NCI-H2107 (cell line): ENCODE measurements at places on chromosomes 5 and 9.

- DNase-seq: no peak
Measured at GRCh38 chr9:26357803-26358344, 534.7 kb downstream of the CAAP1 start.

DNA sequence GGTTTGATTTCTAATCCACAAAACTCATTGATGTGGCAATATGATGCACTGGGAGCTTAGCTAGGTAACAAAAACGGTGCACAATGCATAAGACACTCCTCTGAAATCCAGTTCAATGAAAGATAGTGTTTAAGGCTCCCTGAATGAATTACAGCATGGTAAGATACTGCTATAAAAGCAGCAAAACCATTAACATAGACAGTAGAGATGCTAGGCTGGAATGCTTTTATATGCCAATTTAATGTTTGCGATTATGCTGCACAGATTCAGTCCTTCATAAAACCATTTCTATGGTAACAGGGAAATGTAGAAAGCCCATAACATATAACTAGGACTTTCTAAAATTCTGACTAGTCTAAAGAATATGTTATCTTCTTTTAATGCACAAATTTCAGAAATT lies 180.8 kb upstream of the NUDT12 start:
- no peak for DNase-seq

- no peak for DNase-seq
Measured at GRCh38 chr9:70883963-70884793, 237.2 kb downstream of the TRPM3 start.

DNA sequence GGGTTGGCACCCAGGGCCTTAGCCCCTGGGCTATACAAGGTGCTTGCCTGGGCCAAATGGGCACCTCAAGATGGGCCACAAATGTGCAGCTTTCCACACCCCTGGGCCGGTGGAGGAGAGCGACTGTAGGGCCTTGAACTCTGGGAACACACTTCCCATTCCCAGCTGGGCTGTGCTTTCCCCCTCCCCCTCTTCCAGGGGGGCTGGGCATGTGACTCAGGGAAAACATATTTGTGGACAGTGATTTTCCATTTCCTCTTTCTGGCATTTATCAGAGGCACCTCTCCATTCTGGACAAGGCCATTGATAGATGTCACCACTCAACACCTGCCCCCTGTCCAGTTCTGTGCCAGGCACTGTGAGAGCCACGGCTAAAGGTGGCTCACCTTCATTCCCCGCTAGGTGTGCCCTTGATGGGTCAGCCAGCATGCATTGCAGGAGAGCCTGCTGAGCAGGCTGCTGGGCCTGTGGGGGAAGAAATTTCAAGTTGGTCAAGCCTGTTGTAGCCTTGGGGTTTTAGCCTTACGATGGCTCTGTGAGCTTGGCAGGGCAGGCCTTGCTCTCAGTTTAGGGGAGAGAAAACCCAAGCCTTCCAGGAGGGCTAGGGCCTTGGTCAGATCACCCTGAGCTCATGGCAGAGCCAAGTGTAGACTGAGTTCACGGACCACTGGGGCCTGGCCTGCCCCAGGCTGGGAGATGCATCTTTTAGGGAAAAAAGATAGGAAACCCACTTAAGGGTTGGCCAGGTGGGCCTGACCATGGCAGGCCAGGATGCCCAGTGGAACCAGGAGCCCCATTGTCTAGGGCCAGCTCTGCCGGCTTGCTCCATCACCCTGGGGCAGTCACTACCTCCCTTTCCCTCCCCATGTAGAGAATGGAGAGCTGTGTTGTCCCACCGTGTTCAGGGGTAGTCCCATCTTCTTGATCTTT lies 113.9 kb downstream of the DAB2IP start:
- no peak for DNase-seq

GRCh38 chr9:127065592-127065991 lies 56.8 kb downstream of the ANGPTL2 start:
- no peak for DNase-seq

- no peak for DNase-seq
Measured at GRCh38 chr9:19946441-19947109, 157.7 kb upstream of the SLC24A2 start.

GRCh38 chr5:33696411-33696810 lies 195.4 kb downstream of the ADAMTS12 start:
- no peak for DNase-seq

- DNase-seq: no peak
Measured at GRCh38 chr5:149485655-149486615, 65.3 kb downstream of the CSNK1A1 start.

DNA sequence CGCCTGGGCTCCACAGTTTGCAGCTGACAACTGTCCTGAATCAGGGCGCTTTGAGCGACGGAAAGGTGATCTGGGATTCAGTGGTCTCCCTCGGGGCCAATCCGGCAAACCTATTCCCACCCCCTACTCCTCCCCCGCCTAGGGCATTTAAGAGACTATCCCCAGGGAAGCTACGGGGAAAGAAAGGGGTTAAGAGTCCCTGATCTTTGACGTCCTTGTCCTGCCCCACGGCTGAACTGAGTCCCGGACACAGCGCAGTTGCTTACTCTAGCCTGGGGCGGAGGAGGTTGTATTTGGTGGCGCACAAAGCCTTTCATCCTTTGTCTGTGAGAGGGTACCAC lies 3.4 kb downstream of the RORB start:
- DNase-seq: no peak

- no peak for DNase-seq
Measured at GRCh38 chr5:110853267-110853666, 114.5 kb downstream of the SLC25A46 start.

DNA sequence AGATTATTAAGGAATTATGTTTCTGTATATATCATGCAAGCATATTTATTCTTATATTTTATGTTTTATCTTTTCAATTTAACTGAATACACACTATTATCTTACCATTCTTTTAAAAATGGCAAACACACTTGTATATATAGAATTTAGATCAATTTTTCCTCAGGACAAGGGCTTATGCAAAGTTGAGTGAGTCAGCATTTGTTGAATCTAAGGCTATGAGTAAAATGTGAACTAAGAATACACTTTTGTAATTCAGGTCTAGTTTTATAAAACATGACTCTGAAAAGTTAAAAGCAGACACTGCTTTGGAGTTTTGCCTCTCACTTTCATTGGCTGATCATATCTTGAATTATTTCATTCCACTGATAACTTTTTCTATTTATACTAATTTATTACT lies 127.8 kb downstream of the FOCAD start:
- no peak for DNase-seq

DNA sequence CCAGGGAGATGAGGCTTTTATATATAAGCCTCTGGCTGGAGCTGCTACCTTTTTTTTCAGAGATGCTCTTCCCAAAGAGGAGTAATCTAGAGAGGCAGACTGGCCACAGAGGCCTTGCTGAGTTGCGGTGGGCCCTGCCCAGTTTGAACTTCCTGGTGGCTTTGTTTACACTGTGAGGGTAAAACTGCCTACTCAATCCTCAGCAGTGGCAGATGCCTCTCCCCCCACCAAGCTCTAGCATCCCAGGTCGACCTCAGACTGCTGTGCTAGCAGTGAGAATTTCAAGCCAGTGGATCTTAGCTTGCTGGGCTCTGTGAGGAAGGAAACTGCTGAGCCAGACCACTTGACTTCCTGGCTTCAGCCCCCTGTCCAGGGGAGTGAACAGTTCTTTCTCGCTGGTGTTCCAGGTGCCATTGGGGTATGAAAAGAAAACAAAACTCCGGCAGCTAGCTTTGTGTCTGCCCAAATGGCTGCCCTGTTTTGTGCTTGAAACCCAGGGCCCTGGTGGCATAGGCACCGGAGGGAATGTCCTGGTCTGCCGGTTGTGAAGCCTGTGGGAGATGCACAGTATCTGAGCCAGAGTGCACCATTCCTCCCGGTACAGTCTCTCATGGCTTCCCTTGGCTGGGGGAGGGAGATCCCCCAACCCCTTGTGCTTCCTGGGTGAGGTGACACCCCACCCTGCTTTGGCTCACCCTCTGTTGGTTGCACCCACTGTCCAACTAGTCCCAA lies 219.5 kb upstream of the IZUMO3 start:
- no peak for DNase-seq

GRCh38 chr5:65986796-65987195 lies 60.4 kb downstream of the ERBIN start:
- DNase-seq: no peak

DNA sequence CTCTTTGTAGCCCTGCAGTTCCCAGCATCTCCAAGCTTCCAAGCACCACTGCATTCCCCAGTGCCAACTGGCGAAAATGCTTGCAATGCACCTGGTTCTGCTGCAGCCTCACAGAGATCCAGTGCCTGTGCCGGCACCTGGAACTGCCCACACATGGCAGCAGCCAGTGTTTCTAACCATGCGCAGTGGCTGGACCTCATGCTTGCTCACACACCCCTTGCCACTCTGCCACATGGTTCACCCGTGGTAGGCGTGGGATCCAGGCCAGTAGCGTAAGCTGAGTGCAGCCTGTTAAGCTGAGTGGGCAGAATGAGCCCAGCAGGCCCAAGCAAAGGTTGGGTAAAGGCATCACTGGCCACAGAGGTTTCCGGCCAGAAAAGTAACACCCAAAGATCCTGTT lies 214.1 kb upstream of the VLDLR start:
- no peak for DNase-seq

GRCh38 chr5:56066931-56067450 lies 72.2 kb upstream of the IL6ST start:
- DNase-seq: no peak

DNA sequence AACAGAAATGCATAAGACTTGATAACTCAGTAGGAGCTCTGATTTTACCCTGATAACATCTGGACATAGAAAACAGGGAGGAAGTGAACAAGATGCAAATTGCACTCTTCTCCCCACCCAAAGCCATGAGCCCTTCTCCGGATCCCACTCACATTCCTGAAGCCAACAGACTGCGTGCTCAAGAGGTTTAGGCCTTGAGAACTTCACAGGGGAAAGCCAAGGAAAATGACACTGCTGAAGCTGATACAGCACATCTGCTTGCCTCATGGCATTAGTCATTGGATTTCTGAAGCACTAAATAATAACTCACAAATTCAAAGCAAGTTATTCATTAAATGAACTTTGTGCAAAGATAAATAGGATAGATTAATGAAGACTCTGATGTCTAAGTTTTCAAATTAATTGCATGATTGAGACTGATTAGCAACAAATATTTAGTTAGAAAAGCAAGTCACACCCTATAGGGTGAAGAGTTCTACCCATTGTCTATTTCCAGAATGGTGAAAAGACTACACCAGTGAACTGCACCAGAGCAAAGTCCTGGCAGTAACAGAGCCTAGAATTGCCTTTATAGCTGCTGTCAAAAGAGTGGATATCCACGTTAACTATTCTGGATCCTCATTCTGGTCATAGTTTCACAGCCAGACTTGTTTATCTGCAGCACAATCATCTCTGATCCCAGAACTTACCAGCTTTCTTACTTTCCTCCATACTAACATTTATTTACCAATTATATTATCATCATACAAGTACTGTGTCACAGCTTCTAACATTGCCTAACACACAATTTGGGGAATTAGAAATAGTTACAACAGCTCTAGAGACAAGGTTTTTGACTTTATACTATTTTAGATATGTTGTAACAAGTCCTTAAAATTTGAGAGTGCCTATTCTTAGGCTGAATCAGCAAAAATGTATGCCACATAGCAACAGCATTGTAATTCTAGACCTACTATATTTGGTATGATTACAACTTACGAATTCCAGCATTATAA lies 432.1 kb upstream of the RGMB start:
- DNase-seq: no peak

- no peak for DNase-seq
Measured at GRCh38 chr9:68781928-68782327, 76.9 kb downstream of the PIP5K1B start.

DNA sequence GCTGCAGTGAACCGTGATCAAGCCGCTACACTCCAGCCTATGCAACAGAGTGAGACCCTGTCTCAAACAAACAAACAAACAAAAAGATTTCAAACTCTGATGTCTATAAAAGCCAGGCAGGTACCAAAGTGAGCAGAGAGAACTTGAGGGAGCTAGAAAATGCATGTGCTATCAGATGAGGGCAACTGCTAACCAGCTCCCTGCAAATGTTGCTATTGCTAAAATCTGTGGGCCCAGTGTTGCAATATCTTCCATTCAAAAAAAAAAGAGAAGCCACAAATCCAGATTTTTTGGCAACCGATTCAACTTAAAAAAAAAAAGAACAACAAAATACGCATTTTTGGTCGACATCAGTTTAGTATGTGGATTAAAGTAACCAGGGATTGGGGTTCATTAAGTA lies 5.5 kb downstream of the UBE2D2 start:
- no peak for DNase-seq

- no peak for DNase-seq
Measured at GRCh38 chr5:151094852-151095245, 14.0 kb upstream of the TNIP1 start.

- no peak for DNase-seq
Measured at GRCh38 chr9:75130621-75131230, 42.4 kb downstream of the OSTF1 start.

DNA sequence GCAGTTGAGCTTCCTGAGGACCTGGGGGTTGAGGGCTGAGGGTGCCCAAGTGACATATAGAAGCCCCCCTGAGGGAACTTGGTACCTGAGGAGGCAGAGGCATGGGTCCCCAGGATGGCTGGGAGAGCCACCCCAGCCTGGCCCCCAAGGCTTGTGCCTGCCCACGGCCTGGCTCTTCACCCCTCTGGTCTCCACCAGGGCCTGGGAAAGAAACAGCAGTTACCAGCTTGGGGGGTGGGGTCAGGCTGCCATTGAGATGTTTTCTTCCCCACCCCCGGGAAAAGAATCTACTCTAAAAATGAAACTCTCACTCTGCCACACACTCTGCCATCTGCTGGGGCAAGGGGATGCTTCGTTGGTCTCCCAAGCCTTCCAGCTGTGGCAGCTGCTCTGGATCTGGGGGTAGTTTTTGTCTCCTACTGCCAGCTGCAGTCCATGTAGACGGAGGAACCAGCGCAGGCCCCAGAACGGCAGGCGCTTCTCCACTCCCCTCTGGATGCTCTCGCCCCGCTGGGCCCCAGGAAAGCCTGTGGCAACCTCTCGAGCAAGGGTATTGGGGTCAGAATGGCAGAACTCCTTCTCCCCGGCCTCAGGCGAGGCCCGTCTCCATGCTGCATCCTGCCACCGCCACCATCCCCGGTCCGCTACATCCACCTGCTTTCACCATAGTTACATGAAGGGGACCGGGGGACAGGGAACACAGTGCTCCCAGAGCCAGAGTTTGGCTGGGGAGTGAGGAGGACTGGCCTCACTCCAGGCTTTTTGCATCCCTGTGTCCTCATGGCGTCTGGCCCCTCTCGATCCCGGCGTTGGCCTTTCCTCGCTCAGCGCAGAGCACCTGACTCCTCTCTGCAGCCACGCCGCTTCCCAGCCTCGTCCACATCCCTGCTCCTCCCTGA lies 123.5 kb downstream of the DAB2IP start:
- no peak for DNase-seq

DNA sequence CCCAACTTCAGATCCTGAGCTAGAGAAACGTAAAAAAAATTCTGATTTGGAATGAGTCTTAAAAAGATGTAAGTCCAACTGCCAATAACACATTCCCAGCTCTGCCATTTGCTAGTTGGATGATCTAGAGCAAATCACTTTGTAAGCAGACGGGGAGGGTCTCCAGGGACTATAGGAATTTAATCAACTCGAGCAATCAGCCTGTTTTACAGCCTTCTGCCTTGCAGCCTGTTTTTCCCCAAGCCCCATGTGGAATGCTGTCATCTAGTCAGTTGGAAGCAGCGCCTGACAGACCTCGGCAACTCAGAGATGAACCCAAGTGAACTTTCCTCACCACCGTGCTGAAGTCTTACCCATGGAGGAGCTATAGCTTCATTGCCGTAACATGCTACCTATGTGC lies 34.8 kb upstream of the HRH2 start:
- DNase-seq: no peak
